ENCODE measurements at places on chromosomes 6 and 20.

DNA sequence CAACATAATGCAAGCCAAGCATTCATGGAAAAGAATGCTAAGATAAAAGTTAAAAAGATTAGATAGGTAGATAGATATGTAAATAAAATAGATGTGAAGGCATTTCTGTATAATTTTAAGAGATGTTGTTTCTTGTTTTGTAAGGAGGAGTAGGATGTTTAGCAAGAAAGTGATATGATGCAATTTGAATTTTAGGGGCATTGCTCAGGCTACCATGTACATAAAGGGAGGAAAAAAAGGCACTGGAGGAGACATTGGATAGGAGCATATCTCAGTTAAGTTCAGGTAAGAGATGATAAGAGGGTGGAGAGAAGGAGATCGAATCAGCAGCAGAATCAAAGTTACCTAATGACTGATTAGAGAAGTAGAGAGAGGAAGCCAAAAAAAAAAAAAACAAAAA, 194.7 kb downstream of the TENT5A start:
- DNase-seq: no peak

DNA sequence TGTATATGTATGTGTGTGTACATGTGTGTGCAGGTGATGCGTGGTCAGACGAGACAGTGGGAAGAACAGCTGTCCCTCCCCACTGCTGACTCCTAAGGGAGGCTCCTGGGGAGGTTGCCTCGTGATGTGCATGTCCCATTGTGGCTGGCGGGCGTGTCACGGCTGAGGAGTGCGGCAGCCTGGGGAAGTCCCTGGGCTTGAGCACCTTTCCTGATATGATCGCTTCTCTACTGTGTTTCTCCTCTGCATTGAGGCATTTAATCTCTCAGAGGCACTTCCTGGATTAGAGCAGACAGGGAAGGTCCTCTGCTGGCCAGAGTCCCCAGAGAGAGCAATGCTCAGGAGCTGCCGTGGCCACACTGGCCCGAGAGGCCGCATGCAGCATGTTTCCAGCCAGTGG, 11.4 kb downstream of the NPBWR2 start:
- no peak for DNase-seq

DNA sequence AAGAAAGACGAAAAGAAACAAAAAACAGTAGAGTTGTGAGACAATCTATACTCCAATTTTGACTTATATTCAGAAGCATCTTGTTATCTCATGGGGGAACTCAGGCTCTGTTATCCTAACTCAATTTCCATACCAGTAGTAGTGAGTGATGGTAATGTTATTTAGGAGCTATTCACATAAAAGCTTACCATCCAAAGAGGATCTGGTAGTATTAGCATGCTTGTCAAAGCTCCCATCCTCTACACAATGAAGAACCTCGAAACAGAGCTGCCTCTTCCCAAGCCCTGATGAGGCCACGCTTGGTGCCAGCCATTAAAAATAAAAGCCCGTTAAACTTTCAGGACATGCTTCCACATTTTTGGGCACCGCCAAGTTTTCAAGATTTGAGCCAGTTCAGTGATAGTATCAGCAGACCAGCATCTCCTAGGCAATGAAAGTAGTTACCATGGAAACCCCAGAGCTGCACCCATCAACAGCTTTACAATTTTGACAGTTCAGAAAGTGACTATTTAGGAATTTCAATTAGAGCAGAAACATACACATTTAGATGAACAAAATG, 173.3 kb downstream of the CD83 start:
- no peak for DNase-seq

DNA sequence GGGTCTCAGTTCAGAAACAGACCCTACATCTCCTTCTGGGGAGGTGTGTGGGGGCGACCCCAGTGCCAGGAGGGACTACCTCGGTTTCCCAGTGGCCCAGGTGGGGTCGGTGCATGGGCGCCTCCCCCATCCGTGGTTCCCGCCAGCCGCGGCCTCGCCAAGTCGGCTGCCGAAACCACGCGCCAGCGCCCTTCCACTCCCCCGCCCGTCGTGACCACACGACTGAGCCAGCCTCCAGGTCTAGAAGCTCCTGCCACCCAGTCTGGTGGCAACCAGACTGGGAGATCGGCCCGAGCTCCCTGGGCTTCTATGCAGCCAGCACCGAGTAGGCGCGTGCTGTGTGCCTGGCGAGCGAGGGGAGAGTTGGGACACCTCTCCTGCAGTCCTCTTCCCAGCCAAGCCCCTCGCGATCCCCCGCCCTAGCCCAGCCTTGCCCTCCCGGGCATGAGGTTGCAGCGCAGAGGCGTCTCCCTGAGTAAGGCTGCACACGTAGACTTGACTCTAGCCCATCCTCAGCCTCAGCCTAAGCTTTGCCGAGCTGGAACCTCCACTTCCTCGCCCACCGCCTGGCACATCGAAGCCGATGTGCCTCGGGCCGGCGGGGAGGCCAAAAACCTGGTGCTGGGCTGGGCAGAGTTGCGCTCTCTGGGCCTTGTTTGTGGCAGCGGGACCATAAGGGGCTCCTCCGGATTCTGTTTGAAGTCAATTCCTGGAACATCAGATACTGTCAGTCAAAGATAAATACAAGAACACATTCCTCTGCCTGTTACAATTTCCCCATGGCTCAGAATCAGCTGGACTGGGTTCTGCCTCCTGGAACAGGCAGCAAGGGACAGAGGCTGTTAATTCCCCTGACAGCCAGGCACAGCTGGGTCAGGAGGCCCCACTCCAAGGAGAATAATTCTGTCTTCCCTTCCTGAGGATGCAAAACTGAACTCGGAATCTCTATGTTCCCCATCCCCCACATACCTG, 1.5 kb upstream of the CPNE5 start:
- DNase-seq: peak; percentile 58

DNA sequence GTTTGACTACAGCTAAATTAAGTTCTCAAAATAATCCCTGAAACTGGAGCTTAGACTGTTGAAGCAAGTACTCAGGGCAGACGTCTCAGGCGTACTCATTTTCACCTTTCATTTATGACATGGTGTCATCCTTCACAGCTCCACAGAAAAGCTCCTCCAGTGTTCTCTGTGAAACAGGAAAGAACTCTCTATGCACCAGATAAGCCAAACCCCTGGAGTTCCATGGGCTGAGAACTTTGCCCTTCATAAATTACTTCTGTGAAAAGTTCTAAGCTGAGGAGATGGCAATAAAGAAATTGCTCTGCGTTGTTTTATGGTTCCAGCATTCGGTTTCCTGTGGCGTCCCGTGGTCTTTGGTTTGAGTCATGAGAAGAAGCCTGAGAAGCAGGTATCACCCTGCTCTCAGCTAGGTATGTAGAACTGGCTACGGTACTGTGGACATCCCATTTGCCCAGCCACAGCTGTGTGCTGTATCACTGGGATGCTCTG, 20.2 kb upstream of the RREB1 start:
- DNase-seq: peak; percentile 57

DNA sequence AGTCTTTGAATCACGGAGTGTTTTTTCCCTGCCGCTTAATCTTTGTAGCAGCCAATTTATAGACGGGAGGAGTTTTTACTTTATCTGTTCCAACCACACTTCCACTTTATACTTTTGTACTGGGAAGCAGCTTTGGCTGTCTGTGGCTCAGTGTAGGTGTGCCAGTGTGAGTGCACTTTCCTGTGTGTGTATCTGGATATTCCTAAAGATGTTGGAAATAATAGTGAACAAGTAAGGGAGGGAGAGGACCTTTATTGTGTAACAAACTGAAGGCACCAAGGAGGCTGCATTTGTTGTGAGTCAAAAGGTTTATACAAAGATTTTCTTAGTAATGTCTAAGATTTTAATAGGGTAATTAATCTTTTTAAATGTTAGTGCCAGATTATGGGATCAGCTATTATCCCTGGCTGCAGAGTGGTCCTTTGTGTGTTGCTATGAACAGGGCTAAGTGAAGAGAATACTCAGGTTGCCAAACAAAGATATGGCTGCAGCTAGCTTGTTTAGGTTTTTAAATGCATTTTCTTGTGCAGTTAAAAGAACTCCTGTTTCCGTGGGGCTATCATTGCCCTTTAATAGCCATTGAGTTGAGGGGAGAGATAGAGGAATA, 226.3 kb downstream of the RNF144B start:
- DNase-seq: no peak

DNA sequence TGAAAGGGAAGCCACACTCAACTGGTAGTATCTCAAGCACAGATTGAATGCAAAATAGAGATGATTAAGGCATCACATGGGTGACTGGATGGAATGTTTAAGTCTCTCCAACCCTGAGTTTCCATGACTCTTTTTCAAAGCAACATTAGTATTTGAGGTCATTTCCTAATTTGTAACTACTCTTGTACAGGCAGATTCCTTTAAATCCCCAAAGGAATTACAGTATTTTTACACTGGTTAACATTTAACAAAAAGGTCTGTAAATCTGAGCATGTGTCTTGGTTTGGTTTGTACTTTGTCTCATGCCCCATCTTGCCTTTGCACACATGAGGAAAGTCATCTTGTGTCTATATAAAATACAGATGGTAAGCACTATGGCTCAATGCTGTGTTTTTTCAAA, 15.1 kb downstream of the RMND1 start:
- DNase-seq: no peak

DNA sequence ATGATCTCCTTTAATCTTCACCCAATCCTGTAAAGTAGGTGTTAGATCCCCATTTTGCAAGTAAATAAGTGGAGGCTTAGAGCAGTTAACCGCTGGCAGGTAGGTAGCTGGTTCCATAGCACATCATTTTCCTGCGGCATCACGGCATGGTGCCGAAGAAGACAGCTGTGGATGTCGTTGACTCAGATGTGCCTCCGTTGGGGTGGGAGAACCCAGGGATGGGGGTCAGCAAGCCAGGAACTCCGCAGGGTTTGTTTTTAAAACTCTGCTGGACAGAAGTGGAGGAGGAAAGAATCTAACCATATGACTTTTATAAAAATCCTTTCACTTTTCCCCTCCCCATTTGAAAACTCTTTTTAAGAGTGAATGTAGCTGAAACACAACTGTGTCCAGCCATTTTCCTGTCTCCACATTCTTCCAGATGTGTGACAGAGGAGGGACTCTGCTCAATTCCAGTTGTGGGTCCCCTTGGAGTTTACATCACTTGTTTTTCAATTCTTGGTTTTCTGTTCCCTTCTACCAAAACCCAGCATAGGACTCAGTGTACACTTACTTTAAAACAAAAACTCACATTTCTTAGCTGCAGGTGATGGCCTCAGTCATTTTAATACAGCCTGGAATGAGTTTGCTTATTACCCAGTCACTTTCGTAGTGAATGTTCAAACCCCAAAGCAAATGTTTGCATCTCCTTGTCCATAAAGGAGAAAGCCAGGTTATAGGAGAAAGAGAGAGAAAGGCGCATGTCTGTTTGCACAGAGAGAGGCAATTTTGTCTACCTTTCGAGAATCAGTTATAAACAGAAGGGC, 27.6 kb upstream of the PI16 start:
- DNase-seq: no peak

- no peak for DNase-seq
These were observed 1.1 kb downstream of the TPX2 start for GRCh38 chr20:31740208-31740607.

GRCh38 chr6:143039548-143039947, 21.1 kb upstream of the AIG1 start:
- DNase-seq: no peak

GRCh38 chr20:7124120-7124519, 356.6 kb downstream of the BMP2 start:
- DNase-seq: no peak

- peak; percentile 60 for DNase-seq
These were observed 1.7 kb downstream of the PPP1R10 start for GRCh38 chr6:30615219-30615957.

DNA sequence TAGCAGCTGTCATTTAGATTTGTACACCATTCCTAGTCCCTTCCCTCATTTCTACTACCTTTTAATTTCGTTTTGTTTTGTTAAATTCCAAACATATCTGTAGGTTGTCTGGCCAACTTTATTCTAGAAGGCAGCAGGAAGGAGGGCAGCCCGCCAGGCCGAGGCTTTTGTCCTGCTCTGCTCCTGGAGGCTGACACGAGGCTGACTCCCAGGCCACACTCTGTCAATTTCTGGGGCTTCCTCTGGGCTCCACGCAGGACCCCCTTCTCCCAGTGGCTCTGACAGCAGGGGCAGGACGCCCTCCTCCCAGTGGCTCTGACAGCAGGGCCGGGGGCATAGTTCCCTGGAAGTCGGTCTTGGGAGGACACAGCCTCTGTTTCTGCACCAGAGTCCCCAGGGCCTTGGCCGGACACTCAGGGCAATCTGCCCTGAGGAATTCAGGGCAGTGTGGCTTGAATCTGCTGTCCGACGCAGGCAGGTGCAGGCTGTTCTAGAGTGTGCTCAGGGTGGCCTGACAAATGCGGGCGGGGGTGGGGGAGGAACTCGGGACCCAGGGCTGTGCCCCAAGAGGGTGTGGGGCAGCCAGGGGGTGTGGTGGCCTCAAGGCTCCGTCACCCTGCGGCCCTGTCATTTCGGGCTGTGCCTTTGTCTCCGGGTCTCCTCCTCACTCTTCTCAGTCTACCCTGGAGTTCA, 11.8 kb downstream of the SMOC2 start:
- DNase-seq: no peak

- DNase-seq: no peak
These were observed 59.2 kb upstream of the ADGRB3 start for GRCh38 chr6:68575765-68576439.

DNA sequence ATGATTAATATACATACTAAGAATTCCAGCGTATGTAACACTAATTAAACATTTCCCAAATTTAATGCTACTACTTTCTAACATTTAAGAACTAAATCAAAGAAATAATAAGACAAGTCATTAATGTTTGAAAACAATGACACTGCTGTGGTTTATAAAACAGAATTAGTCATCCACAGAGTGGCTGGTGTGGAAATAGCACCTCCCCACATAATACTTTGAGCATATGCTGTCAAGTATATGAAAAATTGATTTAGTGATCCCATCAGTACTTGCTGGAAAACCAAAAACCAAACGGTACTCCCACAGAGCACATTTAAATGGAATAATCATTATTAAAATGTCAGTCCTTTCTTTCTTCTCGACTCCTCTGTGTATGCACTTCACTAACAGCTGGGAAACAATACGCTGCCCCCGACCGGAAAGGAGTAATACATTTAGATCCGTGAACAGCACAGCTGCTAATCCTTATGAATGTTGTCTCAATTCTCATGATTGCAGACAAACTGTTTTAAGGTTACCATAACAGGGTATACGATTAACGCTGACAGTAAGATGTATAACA, 78.4 kb downstream of the PREP start:
- DNase-seq: no peak

DNA sequence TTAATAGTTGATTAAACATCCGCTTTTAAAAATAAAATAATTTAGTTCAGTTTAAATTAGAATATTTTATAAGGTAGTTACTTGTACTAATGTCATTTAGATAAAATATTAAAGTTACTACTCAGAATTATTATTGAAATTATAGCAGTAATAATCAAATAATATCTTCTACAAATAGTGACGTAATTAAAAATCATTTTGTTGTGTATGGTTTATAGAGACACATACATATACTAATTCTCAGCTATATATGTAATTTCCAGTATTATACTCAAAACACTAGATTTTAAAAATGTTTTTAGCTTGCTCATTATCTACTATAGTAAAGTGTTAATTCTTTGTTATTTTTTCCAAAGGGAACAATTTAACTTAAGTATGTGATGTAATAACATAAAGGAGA, 435.2 kb upstream of the MANEA start:
- DNase-seq: no peak

GRCh38 chr20:6411651-6412050, 288.8 kb upstream of the FERMT1 start:
- DNase-seq: no peak

GRCh38 chr20:33054791-33055190, 1.1 kb downstream of the BPIFB3 start:
- no peak for DNase-seq

- no peak for DNase-seq
These were observed 8.8 kb upstream of the MOG start for GRCh38 chr6:29647927-29648642.

- DNase-seq: peak; percentile 45
These were observed 83.5 kb downstream of the ZMYND8 start for GRCh38 chr20:47272893-47273590.

GRCh38 chr6:12869816-12870432, 153.4 kb downstream of the PHACTR1 start:
- no peak for DNase-seq
